PC-3 (cell line): ENCODE measurements at places on chromosomes 5 and 9.

GRCh38 chr5:157109744-157110143, 900 bp upstream of the HAVCR2 start:
- DNase-seq: no peak

DNA sequence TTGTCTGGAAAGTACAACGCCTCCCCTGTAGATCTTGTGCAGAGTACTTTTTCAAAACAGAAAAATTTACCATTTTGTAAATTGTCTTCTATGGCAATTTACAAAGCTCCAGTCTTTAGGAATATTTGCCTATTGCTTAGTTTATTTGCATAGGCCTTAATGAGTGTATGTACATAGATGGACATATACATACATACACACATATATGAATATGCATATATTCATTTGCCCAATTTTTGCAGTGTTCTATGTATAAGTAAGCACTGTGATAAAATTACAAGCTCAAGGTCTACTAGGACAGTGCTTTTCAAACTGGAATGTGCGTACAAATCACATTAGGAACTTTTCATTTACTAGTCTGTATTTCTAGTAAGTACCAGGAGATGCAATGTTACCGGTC, 301.3 kb upstream of the SMARCA2 start:
- DNase-seq: no peak

DNA sequence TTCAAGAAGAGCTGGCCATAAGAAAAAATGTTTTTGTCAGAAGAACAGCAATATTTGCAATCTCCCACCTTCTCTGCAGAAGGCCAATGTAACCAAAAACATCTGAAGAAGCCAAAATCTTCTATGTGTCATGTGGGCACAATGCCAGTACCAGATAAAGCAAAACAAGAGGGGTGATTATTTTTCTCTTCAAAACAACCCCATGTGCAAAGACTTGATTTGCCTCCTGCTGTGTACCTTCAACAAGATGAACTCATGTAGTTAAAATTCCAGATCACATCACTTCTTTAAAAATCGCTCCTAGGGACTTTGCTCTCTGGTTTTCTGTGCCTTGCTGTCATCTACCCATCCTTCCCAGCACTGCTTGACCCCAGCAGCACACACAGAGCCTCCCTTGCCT, 134.0 kb upstream of the MAP3K1 start:
- DNase-seq: no peak

DNA sequence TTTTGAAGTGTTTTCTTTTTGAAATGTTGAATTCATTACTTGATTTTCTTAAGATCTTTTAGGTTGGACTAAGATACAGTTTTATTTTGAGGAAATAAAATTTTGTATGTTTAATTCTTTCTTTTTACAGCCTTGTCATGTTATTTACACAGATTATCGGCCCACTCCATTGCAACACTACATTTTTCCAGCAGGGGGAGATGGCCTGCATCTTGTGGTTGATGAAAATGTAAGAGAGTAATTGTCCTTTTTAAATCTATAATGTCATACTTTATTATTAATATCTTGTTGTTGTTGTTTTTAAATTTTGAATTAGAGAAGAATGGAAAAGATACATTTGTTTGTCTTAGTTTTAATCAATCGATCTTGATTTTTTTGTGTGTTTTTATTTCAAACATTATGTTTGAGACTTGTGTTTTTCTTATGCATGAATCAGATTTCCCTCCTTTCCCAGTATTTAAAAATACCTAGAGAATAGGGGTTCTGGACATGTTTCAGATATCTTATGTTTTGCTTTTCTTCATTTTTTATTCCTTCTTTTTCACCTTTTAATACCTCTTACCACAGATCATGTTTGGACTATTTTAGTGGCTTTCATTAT, 36.7 kb downstream of the MTREX start:
- peak; percentile 68 for DNase-seq

GRCh38 chr5:141488591-141489561, at the start of gene PCDHGC5:
Gene PCDHGC5, plus strand, starts transcription at chr5:141489081. Its CDS starts 160 bp downstream, at chr5:141489241.
- peak; percentile 71 for DNase-seq
